ENCODE measurements at places on chromosomes 11 and 22. TPM values are rescaled to one million over a fixed set of nuclear protein-coding genes. Genes with fewer than 3 reads are reported as not detected.

The RASL10A gene
- 5.6 TPM for total RNA-seq

The NTM gene
- total RNA-seq, result not detected

The CARD10 gene
- not detected for total RNA-seq

The MPEG1 gene
- total RNA-seq, result 151 TPM

The ZW10 gene
- total RNA-seq, result 11.7 TPM

The ANGPTL5 gene
- not detected for total RNA-seq

The DEPDC7 gene
- total RNA-seq, result not detected

The SMDT1 gene
- 133 TPM for total RNA-seq

The RTN4R gene
- total RNA-seq, result 0.51 TPM

The SCARF2 gene
- 0.86 TPM for total RNA-seq

The MS4A4A gene
- total RNA-seq, result 0.51 TPM

The POU2AF1 gene
- total RNA-seq, result 404 TPM

The CNTF gene
- total RNA-seq, result 5.9 TPM

The SCT gene
- not detected for total RNA-seq

The APOL3 gene
- total RNA-seq, result 107 TPM

The USP2 gene
- not detected for total RNA-seq

The ACAD8 gene
- 33.6 TPM for total RNA-seq

The MMP12 gene
- not detected for total RNA-seq

Data from B cell (primary cell).